Ovary (tissue), 10 donors: ENCODE measurements at places on chromosomes 7 and 10. TPM values are rescaled to one million over a fixed set of nuclear protein-coding genes. Genes with fewer than 3 reads are reported as not detected.

DNA sequence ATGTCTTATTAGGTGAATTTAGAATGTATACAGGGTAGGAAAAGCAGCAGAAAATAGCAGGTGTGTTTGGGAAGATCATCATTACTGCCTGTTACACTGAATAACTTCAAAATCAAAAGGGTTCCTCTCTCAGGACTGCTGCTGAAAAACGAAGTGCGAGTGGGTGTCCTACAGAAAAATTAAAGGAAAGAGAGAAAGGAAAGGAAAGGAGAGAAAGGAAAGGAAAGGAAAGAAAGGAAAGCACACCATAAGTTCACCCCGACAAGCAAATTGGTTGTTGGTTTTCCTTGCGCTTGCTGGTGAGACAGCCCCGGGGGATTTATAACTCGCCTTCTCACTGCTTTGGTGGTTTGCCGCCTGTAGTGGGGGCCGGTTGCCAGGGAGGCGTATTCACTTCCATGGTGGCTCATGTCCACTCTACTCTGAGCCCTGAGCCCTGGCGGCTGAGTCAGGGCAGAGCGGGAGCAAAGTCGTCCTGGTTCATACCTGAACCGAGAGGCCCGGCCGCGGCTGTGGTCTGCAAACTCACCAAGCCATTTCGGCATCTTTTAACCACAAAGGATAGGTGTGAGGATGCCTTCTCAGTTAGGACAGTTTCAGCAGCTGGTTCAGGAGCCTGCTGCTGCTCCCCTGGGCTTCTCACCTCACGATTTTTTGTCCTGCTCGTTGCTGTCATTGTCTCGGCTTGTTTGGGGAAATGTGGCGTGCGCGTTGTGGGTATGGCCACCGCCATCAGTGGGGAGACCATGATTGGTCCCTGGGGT, 26.1 kb downstream of the INPP5A start:
- DNase-seq, result no peak

DNA sequence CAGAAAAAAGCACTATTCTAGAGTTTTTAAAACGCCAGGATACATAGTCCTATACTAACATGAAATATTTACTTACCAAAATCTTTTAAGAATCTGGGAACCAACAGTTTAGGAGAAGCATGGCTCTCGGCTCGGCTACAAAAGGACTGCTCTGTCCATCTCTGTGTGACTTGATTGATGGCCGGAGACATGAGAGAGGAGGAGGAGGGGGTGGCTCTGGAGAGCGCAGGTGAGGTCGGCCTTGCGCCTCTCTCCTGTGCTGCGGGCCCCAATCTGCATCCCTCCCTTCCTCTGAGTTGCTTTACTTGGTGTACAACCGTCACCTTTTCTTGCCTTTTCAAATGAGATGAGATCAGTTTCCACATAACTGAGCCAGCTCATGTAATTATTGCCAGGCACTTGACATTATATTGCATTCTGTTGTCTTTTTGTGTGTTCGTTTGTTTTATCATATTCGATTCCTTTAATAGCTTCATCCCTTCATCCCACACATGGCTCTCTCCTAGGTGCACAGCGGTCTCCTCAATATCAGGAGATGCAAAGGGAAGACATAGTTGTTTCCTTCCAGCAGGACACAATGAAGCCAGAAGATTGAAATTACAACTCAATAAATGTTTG, 87.8 kb upstream of the KLF6 start:
- no peak for DNase-seq

Gene JCAD
- total RNA-seq, result 26.7 TPM

DNA sequence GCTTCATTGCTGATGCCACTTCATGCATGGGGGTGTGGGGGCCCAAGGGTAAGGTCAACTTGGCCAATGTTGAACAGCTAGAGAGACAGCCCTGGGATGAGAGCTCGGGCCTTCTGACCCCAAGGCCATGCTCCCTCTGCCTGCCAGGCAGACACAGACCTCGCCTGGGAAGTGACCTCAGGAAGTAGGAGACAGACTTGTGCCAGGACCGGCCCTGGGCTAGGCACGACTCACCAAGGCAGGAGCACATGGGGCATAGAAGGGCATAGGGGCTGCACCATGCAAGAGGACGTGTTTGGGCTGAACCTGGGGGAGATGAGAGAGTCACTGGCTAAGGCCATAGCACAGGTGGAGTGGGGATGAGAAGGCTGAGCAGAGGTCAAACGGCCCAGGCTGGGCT, 27.1 kb downstream of the ZCCHC24 start:
- peak; percentile 29 for DNase-seq

DNA sequence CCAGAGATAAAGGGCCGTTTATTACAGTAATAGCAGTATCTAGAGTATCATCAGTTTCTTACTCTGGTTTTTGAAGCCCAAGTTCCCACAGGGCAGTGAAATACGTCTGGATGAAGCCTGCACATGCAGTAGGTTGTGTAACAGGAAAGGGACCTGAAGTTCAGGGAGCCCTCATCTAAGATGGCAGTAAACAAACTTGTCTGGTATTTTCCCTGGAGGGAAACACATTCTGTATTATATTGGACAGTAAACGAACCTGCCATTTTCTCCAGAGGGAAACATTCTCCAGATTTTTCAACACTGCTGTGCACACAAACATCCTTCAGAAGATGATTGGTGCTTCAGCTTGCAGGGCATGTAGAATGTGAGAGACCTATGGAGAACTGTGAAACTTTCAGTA, 189.9 kb downstream of the TFEC start:
- no peak for DNase-seq

Gene MMRN2
- 28.1 TPM for total RNA-seq

- DNase-seq, result no peak
Measured at GRCh38 chr7:15130666-15131541, 228.4 kb upstream of the DGKB start.

Gene CYP2C18
- not detected for total RNA-seq

DNA sequence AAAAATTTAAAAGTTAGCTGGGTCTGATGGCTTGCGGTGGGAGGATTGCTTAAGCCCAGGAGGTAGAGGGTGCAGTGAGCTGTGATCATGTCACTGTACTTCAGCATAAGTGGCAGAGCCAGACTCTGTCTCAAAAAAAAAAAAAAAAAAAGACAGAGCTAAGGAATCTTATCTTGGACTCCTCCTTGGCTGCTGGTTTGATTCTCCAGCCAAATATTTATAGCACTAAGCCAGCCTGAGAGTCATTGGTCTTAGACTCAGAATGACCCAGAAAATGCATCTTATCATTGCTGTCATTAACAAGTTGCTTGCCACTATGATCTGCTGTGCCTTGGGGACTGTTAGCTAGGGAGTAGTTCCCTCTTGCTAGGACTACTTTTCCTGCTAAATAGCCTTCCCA, 164.7 kb downstream of the GNAT3 start:
- DNase-seq, result no peak

Gene CFAP43
- total RNA-seq, result 4.2 TPM

Gene EBF3
- total RNA-seq, result 0.78 TPM

Gene ASZ1
- not detected for total RNA-seq

Gene KCND2
- total RNA-seq, result 11.7 TPM

Gene CARD11
- total RNA-seq, result 0.89 TPM

DNA sequence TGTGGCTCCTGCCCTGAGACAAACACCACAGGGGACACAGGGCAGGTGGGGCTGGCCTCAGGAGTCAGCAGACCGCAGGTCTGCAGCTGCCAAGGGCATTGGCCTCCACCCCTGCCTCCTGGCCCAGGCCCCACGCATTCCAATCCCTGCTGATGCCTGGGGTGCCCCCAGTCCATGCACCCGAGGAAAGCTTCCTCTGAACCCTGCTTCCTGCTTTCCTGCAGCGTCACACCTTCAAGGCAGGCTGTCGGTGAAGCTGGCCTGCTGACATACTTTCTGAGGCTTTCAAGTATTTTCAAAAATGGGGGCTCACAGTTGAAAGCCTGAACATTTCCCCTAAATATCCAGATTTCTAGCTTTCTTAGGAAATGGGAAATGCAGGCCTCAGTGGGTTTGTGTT, 22.5 kb upstream of the ANTXRL start:
- DNase-seq, result no peak

Gene TRPV5
- total RNA-seq, result not detected

DNA sequence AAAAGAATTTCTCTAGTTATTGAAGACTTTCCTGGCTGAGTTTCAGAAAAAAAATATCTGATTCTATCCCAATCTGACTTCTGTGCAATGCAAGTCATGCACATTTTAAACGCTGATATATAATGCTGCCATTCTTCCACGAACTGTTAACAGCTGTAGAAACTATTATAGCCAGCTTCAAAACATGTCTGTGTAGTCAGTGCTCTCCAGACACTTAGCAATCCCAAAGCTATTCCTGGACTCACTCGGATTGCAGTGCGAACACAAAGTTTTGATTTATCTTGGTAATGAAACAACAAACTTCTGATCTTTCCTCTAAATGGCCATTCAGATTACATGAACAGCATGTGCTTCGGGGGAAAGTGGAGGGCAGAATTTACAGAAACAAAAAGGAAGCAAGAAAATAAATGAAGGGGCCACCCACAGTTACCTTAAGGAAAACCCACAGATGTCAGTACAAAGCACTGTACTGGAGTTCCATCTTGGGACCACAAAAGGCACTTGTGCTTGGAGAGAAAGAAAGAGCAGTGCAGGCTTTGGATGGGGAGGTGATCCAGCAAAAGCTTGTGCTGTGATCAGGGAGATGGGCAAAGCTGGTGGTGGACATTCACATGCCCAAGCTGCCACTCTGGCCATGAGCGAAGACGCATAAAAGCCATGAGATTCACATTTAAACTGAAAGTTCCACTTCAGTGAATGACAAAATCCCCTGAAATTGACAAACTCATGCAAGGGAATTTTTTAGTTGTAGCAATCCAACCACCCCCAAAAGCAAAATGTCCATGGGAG, 32.1 kb upstream of the ADO start:
- no peak for DNase-seq

DNA sequence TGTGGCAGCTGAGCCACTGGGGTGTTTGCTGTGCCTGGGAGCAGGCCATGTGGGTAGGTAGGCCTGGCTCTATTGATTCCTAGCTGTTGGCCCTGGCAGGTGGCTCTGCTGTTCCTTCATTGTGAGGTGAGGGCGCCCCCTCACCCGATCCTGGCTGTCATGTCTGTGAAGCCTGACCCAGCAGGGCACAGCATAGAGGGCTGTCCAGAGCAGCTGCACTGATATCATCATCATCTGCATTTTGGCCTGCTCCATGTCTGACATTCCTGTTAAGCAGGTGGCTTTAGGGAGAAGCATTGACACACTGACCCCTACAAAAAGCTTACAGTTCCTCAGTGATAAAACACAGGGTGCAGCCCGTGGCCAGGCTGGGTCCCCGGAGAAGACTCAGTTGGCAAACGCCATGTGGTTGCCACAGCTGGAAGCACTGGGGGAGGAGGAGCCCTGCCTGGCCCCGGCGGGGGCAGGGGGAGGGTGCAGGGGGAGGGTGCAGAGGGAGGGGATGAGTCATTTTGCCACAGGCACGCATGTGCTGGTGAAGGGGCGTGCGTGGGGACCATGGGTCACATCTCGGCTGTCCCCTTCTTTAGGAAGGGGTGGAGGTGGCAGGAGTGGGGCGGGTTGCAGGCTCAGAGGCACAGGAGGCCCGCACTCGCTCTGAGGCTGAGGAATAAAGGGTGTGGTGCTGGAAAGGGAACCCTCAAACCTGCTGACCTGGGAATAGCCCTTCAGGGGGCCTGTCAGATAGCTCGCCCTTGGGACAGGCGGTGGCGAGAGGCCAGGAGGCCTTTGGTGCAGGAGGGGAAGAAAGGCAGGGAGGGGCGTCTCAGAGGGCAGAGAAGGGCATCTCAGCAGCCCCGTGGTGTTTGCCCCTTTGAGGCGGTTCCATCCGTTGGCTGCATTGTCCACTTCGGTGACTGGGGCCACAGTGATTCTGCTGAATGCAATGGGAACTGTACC, 31.6 kb downstream of the IKZF1 start:
- no peak for DNase-seq

- DNase-seq, result no peak
Measured at GRCh38 chr10:60384011-60384410, 5.7 kb downstream of the ANK3 start.

GRCh38 chr10:28296023-28296422, 6.8 kb downstream of the MPP7 start:
- DNase-seq, result no peak

GRCh38 chr7:149494738-149495368, 2.8 kb downstream of the ZNF746 start:
- no peak for DNase-seq

DNA sequence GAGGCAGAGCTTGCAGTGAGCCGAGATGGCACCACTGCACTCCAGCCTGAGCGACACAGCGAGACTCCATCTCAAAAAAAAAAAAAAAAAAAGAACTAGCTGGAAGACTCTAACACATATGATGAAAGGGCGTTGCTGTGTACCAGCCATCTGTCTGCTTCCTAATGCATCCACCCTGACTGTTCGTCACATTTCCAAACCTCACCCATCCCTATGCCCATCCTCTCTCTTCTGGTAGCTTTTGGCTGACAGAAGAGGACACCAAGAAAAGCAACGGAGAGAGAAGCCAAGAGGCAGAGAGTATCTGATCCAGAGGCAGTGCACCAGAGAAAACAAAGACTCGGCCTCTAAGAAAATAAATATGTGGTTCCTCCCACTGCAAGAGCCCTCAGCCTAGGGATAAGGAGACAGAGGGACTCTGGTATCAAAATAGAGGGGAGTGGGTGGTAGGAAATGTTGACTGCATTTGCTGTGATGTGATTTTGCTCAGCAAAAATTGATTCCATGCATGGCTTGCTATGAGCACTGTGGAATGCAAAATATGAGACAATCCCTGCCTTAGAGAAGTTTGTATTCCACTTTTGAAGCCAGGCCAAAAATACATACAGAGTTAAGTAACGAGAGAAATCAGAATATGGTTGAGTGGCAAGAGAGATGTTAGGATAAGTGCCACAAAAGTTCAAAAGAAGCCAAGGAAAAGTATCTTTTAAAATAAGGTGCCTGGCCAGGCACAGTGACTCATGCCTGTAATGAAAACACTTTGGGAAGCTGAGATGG, 100.8 kb upstream of the STK17A start:
- DNase-seq, result no peak

Gene BAIAP2L1
- 0.73 TPM for total RNA-seq

DNA sequence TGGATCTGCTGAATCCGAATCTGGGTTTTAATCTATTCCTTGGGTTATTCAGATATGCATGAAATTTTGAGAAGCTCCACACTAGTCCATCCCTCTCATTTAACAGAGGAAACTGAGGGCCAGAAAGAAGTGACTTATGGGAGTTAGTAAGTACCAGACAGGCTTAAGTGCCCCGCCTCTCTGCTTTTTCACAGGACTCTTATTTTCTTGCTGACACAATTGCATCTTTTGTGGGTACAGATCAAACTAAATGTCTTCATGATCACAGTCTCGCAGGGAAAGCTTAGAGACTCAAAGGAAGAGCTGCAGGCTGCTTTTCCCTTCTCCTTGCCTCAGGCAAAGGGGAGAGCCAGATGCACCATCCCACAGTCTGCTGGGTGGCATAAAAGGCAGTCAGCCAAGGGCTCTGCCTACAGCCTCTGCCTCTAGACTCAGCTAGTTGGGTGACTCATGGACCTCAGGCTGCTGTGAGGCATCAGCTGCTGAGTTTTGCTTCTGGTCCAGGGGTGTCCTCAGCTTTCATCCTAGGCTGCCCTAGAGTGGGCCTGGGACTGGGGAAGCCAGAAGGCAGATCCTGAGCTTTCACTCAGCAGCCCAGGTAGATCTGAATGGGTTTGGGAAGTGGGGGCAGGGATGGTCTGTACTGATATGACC, 11.6 kb downstream of the GOLGA7B start:
- DNase-seq, result no peak
